GOT3 (cell line): ENCODE measurements at places on chromosomes 1 and 21.

DNA sequence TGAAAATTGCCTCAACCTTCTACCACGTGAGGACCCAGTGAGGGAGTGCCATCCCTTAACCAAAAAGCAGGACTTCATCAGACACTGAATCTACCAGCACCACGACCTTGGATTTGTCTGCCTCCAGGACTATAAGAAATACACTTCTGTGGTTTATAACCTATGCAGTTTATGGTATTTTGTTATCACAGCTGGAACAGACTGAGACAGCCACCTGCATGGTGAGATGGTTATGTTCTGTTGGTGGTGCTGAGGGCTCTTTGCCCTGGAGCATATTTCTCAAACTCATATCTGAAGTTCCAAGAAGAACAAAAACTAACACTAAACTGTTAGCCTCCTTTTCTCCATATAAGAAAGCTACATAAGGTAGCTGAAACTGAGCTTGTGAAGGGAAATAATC, 69.8 kb upstream of the RGS18 start:
- DNase-seq = no peak

DNA sequence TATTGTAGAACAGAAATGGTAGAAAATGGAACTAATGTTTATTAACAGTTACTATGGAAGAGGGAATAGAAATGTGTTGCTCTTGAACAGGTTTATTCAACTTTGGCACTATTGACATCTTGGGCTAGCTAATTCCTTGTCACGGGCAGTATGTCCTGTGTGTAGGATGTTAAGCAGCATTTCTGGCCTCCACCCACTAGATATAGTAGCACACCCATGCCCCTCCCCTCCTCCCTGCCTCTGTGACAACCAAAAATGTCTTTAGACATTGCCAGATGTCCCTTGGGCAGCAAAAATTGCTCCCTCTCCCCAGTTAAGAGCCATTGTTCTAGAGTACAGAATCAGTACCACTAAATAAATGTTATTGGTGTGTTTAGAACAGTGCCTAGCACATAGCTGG, 91.4 kb upstream of the TPTE start:
- DNase-seq = no peak

GRCh38 chr1:200634261-200635122, 13.9 kb upstream of the KIF14 start:
- DNase-seq = no peak

GRCh38 chr1:92820024-92820423, 11.8 kb upstream of the RPL5 start:
- DNase-seq = no peak

GRCh38 chr1:202613571-202613970, 96.7 kb downstream of the SYT2 start:
- no peak for DNase-seq

GRCh38 chr1:160045653-160046052, 13.9 kb upstream of the PIGM start:
- no peak for DNase-seq

DNA sequence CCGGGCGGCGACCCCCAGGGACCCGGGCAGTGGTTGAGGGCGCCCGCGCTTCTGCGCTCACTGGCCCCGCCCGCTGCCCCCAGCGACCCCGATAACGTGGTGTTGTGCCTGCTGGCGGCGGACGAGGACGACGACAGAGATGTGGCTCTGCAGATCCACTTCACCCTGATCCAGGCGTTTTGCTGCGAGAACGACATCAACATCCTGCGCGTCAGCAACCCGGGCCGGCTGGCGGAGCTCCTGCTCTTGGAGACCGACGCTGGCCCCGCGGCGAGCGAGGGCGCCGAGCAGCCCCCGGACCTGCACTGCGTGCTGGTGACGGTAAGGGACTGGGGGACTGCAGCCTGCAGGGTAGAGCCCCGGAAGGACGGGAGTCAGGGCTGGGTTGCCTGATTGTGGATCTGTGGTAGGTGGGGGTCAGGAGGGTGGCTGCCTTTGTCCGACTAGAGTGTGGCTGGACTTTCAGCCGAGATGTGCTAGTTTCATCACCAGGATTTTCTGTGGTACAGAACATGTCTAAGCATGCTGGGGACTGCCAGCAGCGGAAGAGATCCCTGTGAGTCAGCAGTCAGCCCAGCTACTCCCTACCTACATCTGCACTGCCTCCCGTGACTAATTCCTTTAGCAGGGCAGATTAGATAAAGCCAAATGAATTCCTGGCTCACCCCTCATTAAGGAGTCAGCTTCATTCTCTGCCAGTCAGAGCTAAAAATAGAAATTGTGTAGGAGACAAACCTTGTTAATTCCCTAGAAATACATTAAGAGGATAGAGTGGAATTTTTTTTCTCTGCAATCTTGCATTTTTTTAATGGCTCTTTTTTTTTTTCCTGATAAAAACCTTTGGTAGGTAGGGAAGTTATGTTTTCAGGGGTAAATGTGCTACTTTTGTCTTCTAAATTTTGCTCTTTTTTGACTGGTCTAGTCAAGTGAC, 1.5 kb downstream of the GADD45A start:
- peak; percentile 57 for DNase-seq

- no peak for DNase-seq
Observed at GRCh38 chr21:26169061-26169610, 1.4 kb downstream of the APP start.

DNA sequence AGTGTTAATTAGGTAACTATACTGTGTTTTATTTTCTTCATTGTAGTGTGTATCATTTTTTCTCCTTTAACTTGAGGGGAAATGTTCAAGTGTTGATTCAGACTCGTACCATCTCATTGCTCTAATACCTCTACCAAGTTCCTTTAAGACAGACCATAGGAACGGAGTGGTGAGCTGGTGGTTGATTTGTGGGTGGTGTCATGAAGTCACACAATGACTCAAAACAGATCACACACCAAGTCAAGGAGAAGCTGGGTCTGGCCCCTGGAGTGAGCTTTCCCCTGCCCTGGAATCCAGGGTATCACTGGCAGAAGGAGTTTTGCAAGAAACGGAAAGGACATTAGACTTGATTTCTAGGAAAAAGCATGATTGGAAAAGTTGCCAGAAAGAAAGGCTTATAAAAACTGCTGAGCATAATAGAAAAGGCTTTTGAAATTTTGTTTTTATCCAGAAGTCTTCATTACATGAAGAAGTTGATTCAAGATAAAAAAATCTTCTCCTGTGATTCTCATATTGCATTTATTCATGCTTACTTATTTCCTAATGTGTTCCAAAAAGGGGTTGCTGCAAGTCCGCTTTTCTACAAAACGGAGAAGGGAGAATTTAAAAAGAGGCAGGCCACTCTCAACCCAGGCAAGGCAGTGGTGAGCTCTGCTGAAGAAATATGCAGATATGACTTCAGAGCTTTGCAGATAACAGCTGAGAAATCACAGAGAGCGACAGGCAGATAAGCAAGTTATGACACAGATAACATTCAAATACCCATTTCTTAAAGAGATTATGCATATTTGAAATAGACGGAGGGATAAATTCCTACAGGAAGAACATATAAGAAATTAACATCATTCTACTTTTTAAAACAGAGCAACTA, 79.7 kb downstream of the TBX19 start:
- DNase-seq = no peak

DNA sequence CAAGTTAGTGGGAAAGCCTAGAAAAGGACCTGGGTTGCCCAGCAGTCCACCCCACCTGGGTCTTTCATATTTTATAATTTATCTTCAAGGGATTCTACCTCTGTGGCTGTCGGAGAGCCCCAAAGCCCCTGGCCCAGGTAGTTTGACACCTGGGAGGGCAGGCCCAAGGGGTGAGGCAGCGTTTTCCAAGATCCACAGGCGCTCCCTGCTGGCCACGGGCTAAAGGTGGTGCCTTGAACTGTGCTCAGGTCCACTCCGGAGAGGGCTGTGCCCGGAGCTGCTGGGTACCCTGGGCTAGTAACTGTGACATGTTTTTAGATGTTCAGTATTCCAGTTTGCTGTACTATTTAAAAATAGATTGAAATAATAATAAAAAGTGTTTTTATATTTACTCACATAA, 37.2 kb upstream of the CRNN start:
- no peak for DNase-seq

- DNase-seq = no peak
Observed at GRCh38 chr21:38075833-38076587, 159.8 kb upstream of the KCNJ6 start.

DNA sequence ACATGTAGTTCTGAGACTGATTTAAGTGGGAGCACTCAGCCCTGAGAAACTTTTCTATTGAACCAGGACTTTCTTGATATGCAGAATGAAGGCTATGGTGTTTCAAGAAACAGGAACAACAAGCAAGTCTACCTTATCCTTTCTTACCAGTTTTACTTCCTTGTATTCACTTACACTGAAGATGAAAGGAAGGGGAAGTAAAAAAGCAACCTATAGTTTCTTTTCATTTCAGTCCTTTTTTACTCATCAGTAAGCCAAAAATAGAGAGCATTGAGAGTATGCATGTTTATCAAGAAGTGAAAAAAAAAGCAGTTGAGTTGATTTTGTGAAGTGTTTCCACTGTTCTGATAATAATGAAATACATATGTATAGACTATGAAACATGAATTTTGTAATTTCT, 1010.3 kb downstream of the AMY1C start:
- DNase-seq = no peak

GRCh38 chr1:31515056-31515775, 61.1 kb upstream of the TINAGL1 start:
- no peak for DNase-seq

GRCh38 chr1:44318097-44319088, 36.7 kb downstream of the ERI3 start:
- DNase-seq = no peak

- DNase-seq = no peak
Observed at GRCh38 chr1:216071262-216071661, 352.0 kb downstream of the USH2A start.

DNA sequence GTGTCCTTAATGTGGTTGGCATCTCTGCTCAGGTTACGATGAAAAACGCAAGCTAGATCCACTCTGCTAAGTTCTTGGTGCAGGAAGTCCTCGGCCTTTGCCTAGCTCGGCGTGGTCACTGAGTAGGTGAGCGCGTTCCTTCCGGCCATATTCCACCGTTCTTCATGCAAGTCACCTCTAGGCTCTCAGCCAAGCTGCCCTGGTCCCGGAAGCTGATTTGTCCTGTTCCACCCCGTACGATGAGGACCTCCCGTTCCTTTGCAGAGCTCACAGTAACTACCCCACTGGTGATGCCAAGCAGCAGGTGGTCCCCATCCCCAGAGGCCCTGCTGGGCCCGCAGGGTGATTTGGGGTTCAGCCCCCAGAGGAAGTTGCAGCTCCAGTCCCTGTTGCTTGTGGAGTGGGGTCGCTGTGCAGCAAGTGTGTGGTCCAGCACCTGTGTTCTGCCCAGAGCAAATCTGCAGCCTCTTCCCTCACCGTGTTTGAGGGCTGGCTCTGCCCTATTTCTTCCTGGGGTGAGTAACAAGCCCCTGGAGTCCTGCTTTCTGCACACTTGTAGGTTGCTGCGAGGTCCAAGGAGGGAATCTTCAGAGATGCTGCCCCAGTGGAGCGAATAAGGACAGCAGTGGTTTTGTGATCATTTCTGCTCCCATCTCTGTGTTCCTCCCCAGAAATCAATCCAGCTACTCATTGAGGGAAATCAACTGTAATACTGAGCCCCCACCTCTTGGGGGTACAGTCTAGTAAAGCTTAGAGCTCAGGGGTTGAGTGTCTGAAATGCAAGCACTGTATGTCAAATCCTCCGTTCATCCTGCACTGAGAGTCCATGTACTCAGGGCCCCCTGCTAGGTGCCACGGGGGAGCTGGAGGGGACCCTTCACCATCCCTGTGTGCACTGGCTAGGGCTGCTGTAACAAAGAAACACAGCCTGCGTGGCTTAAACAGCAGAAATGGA, 2.3 kb downstream of the UMODL1 start:
- no peak for DNase-seq

- DNase-seq = no peak
Observed at GRCh38 chr1:236016083-236016482, 48.8 kb downstream of the NID1 start.

- no peak for DNase-seq
Observed at GRCh38 chr1:205226868-205227583, 720 bp upstream of the TMCC2 start.

DNA sequence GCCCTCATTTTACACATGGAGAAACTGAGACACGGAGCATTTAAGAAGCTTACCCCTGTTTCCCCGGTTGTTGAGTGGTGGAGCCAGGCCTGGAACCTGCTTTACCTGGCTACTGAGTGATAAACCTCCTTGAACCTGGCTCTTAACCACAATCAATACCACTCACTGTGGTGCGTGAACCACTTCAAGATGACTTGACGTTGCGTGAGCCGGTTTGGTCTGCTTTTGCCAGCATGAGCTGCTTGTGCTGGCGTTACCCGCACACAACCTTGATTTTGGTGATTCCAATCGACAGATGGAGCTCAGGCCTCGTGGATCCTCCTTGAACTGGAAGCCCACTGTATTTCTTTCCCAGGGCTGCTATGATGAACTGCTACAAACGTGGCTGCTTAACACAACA, 6.1 kb upstream of the TINAGL1 start:
- no peak for DNase-seq

GRCh38 chr1:59986516-59987310, 60.1 kb upstream of the CYP2J2 start:
- DNase-seq = no peak

- DNase-seq = no peak
Observed at GRCh38 chr1:198455966-198456365, 84.5 kb downstream of the ATP6V1G3 start.

- DNase-seq = no peak
Observed at GRCh38 chr1:173448945-173449344, 28.2 kb upstream of the PRDX6 start.

DNA sequence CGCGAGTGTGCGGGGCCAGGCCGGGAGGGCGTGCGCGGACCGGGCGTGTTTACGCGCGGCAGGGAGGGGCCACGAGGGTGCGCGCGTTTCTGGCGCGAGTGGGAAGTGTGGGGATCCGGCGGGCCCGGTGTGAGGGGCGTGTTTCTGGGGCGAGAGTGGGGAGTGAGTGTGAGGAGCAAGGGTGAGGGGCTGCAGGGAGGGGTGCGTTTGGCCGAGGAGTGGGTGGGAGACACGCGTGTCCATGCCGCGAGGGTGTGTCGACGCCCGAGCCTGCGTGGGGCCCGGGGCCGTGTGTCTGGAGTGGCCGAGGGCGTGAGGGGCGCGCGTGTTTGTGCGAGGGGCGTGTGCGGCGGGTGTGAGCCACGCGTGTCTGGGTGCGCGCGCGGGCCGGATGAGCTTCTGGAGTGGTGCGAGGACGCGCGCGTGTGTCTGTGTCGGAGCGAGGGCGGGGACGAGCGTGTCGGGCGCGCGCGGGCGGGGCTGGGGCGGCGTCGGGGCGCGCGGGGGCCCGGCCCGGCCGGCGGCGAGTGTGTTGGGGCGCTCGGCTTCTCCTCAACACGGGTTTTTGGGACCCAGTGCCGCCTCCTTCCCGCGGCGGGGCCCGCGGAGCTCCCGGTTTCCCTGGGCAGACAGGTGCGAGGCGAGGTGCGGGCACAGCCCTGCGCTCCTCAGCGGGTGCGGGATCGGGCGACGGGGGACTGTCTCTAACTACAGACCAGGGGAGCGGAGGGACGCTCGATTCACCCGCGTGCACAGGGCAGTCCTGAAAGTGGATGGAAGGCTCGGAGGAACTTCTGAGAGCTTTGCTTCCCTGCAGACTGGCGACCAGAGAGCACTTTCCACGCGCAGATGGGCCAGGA, 65.8 kb upstream of the VAMP3 start:
- DNase-seq = no peak
